ENCODE measurements at places on chromosomes 13 and 19.

DNA sequence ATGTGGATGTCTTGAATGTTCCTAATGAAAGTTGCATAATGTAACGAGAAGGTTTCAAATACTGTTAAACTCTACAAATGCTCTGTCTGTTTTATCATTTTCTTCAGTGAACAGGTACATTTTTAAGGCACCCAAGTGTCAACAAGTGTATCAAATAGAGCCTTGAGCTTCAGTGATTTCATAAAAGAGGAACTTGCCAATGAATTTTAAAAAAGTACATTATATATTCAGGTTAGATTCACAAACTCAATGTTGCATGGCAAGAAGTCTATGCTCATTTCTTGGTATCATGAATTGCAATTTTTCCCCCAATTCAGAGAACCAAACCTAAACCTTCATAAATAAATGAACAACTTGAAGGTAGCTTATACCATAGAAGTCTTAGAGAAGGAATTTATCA lies 838.8 kb downstream of the PCDH9 start:
- DNase-seq: no peak

GRCh38 chr13:102399791-102400674 lies 1.8 kb downstream of the FGF14 start:
- no peak for DNase-seq

DNA sequence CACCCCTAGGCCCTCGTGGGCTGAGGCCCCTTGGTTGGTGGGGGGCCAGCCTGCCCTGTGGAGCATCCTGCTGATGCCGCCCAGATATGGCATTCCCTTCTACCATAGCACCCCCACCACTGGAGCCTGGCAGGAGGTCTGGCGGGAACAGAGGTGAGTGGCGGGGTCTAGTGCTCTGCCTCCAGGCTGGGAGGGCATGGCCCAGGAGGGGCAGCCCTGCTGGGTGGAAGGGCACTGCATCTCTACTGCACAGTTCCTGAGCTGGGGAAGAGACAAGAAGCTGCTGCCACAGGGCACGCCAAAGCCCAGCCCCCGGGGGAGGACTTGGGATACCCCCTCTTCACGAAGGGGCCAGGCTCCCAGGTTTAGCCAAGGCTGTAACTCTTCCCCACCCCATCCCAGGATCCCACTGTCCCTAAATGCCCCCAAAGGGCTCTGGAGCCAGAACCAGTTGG lies 2.4 kb upstream of the KMT2B start:
- DNase-seq: no peak

DNA sequence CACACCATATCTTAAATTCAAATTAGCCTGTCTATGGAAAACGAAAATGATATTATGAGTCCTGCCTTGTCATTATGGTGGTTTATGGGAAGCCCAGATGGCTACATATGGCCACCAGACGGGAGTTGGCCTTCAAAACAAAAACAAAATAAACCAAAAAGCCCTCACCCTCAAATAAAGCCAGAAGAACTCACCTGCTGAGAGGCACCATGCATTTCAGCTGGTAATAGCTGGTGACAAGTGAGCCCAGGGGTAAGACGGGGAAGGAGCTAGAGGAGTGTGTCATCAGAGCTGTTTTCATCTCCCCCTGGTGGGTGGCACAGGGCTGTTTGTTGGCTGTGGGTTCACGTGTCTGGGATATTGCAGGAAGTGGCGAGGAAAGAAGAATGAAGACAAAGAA lies 152.9 kb downstream of the EFNB2 start:
- DNase-seq: no peak

- no peak for DNase-seq
Observed at GRCh38 chr19:54478677-54479266, 5.7 kb upstream of the CDC42EP5 start.

GRCh38 chr13:110285991-110286832 lies 20.7 kb downstream of the COL4A1 start:
- DNase-seq: no peak

- no peak for DNase-seq
Observed at GRCh38 chr13:110329798-110330461, 22.8 kb downstream of the COL4A2 start.

- no peak for DNase-seq
Observed at GRCh38 chr19:58304748-58305064, 471 bp upstream of the ERVK3-1 start.

DNA sequence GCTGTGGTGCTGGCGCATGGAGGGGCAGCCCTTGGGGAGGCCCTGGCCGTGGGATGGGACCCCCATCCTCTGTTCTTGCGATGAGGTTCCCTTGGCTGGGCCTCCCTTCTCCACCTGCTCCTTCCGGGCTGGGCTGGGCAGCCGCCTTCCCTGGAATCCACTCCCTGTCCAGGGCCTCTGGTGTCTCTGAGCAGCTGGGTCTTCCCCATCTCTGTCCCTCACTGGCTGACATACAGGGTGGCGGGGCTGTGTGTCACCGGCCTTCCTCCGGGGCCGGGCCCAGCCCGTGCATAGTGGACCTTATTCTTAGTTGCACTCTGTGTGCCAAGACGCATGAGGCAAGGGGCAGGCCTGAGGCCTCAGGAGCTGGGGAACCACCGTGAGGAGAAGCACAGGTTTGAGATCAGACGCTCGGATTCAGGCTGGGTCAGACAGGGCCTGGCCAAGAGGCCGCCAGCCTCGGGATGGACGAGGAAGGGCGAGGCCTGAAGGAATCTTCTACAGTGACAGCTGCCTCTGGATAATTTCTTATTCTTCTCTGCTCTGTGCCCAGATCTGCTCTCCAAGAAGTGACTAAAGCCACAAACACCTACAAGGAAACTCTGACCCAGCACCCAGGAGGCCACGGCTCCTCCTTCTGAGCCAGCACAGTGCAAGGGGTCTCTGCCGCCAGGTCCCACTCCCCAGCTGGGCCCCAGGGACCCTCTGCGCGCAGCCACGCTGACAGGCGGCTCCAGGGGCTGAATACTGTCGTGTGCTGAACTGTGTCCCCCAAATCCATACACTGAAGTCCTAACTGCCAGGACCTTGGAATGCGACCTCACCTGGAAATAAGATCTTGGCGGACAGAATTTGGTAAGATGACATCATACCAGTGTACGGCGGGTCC lies 11.0 kb downstream of the SGTA start:
- DNase-seq: no peak

GRCh38 chr13:97026531-97027161 lies 32.4 kb upstream of the OXGR1 start:
- no peak for DNase-seq

DNA sequence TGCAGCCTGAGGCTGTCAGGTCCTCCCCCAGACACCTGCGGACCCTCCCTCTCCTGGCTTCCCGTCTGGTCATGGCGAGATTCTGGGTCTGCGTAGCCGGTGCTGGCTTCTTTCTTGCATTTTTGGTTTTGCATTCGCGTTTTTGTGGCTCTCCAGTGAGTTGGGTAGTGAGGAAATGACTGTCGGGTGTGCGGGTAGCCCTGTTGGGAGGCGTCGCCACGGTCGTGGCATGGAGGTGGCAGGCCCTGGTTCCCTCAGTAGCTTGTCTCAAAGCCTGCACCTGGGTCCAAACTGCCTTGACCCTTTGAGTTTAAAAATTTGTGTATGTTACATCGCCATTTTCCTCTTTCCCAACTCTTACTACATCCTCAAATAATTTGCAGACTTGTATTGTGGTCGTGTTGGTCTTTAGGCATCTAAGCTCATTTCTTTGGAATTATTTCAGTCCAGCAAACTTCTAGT lies 344 bp downstream of the NHLRC3 start:
- no peak for DNase-seq

DNA sequence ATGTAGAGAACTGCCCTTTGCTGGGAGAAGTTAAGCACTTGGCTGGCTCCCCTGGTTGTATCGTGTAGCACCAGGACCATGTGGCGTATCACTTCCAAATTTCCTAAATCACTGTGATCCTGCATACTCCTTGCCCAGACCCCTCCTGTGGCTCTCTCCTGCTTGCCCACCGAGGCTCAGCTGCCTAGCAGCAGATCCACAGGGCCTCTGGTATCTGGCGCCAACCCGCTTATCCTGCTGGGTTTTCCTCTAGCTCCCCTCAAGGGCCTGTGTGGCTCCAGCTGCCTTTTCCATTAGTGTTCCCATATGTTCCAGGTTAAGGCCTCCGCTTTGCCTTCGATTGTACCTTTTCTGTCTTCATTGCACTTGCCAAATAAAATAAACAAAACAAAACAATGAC lies 16.5 kb downstream of the LRCH1 start:
- no peak for DNase-seq

GRCh38 chr13:109785892-109786450 lies 412 bp downstream of the IRS2 start:
- no peak for DNase-seq

- DNase-seq: no peak
Observed at GRCh38 chr19:28351761-28352160, 861.2 kb downstream of the UQCRFS1 start.

DNA sequence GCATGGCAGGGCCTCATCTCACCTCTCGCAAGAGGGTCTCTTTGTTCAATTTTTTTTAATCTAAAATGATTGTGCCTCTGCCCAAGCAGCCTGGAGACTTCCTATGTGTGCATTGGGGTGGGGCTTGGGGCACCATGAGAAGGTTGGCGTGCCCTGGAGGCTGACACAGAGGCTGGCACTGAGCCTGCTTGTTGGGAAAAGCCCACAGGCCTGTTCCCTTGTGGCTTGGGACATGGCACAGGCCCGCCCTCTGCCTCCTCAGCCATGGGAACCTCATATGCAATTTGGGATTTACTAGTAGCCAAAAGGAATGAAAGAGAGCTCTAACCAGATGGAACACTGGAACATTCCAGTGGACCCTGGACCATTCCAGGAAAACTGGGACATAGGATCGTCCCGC lies 8.0 kb downstream of the FXYD3 start:
- DNase-seq: no peak

DNA sequence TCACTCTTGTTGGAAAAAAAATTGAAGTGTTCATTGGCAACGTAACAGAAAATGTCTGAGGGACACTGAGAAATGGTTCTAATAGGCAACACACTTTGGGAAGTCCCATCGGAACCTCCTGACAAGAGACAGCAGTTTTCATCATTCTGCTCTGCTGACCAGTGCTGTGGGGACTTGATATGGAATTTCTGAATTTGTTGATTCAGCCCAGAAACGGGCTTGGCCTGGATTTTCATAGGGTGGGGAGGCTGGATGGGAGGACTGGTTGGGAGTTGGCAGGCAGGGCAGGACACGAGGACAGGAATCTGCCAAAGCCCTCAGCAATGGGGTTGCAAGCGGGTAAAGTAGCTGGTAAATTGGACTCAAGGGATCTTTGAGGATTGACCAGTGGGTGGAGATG lies 96.5 kb downstream of the DCT start:
- DNase-seq: no peak

Data from GM12878 (cell line).